ENCODE measurements at places on chromosomes 4 and X. TPM values are rescaled to one million over a fixed set of nuclear protein-coding genes. Genes with fewer than 3 reads are reported as not detected.

Gene ASIC5
- total RNA-seq: not detected

Gene SYNPO2
- total RNA-seq: 0.79 TPM

Gene AKAP17A
- 125 TPM for total RNA-seq

Gene PCDH10
- not detected for total RNA-seq

Gene CFP
- total RNA-seq: 24.8 TPM

Gene PPEF2
- 0.08 TPM for total RNA-seq

Gene USP17L12
- total RNA-seq: not detected

Gene PLXNA3
- total RNA-seq: 42.9 TPM

GRCh38 chr4:142463206-142463605 lies 382.9 kb downstream of the INPP4B start:
- DNase-seq: no peak

GRCh38 chr4:140044337-140044902 lies 109.6 kb downstream of the MAML3 start:
- DNase-seq: no peak

GRCh38 chrX:17182317-17182716 lies 192.7 kb upstream of the NHS start:
- DNase-seq: no peak

DNA sequence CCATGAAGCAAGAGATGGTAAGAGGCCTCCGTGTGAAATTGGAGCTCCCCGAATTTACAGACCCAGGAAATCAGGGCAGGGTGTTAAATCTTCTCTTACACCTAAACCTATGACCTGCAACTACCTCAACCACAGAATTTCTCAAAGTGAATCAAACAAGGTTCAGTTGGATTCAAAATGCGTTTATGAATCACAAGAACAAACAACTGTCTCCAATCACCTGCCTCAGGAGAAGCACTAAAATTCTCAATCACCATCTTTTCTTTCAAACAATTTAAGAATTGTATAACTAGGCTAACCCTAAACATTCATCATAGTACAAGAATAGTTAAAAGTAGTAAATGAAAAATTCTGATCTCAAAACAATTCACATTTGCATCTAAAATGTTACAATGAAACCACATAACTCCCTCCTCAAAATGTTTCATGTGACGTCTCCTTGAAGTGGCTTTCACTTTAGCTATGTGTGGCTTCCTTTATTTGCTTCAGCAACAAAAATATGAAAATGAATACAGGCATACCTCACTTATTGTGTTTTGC lies 19.2 kb downstream of the PPP3CA start:
- DNase-seq: peak; percentile 74

DNA sequence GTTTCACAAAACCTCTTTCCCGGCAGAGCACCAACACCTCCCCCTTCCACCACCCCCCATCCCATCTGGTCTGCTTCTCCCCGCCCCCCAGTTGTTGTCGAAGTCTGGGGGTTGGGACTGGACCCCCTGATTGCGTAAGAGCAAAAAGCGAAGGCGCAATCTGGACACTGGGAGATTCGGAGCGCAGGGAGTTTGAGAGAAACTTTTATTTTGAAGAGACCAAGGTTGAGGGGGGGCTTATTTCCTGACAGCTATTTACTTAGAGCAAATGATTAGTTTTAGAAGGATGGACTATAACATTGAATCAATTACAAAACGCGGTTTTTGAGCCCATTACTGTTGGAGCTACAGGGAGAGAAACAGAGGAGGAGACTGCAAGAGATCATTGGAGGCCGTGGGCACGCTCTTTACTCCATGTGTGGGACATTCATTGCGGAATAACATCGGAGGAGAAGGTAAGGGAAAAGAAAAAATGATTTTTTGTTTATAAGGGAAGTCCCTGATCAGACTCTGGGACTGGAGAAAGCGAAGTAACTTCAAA lies at the start of gene PDGFRA:
PDGFRA (plus strand) TSS at position 333 of the 541 bp plus-strand sequence. CDS start 29,476 bp downstream, outside the sequence.
- DNase-seq: no peak

DNA sequence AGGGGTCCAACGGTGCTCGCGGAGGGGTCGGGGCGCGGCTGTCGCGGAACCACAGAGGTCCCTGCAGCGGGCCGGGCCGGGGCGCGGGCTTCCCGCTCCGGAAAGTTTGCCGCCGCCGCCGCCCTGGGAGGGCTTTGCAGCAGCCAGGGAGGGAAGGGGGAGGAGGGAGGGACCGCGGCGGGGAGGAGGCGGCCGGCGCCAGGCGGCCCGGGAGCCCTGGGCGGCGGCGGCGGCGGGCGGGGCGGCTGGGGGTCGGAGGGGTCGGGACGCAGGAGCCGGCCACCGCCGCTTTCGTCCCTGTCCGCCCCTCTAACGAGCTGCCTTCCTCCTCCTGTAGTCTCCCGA lies 375 bp downstream of the FGFR3 start:
- DNase-seq: peak; percentile 24

DNA sequence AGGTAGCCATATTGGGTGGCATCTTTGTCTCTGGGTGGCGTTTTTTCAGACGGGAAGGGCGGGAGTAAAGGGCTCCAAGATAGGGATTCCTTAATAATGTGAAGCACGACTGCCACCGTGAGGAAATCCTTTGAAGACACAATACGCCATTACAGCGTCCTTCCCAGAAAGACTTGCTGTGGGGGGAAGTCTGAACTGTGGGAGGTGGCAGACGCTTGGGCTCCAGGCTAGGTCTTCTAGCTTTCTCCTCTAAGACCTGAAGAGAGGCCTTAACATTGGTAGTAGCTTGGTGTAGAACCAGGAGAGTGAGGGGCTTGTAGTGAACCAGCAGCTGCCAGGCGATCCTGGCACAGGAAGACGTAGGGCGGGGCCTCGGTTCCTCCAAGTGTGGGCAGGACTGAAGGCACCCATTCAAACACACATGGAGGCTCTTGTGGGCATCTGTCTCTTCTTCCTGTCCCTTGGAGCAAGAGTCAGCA lies 197.3 kb downstream of the OR13H1 start:
- peak; percentile 88 for DNase-seq

DNA sequence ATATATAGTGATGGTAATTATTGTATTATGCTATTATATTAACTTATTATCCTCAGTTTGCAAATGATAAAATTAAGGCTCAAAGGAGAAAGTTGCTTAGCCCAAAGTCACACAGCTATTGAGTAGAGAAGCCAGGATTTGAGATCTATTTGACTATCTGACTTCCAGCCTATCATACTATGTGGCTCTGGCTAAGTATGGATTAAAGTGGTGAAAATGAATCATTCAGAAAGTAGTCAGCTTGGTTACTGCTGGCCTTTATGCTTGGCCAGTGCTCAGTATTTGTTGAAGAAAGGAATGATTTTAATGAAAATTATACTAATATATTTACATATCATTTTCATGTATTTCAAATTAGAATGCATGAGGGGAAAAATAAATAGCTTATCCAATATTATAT lies 219.8 kb downstream of the SHROOM3 start:
- DNase-seq: no peak

DNA sequence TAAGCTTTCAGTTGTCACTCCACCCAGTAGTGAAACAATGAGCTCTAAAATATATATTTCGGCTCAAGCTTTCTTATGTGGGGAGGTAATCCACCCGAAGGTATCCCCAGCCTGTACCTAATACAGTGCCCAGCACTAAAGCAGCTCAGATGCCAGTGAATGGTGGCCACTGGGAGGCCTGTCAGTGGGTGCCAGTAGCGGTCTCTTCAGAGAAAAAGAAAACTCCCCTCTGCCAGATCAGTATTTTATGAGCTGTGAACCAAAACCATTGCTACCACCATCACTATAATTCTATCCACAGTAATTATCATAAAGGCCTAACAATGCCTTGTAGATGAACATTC lies 835 bp upstream of the NFKB1 start:
- DNase-seq: peak; percentile 5

- no peak for DNase-seq
Measured at GRCh38 chrX:69951753-69952152, 98.0 kb downstream of the AWAT2 start.

- DNase-seq: no peak
Measured at GRCh38 chrX:34656842-34657725, at the start of gene TMEM47. Gene TMEM47 (minus strand): TSS chrX:34657285. CDS start chrX:34657029, 256 bp downstream.
